ENCODE measurements at places on chromosomes 3 and 15.

DNA sequence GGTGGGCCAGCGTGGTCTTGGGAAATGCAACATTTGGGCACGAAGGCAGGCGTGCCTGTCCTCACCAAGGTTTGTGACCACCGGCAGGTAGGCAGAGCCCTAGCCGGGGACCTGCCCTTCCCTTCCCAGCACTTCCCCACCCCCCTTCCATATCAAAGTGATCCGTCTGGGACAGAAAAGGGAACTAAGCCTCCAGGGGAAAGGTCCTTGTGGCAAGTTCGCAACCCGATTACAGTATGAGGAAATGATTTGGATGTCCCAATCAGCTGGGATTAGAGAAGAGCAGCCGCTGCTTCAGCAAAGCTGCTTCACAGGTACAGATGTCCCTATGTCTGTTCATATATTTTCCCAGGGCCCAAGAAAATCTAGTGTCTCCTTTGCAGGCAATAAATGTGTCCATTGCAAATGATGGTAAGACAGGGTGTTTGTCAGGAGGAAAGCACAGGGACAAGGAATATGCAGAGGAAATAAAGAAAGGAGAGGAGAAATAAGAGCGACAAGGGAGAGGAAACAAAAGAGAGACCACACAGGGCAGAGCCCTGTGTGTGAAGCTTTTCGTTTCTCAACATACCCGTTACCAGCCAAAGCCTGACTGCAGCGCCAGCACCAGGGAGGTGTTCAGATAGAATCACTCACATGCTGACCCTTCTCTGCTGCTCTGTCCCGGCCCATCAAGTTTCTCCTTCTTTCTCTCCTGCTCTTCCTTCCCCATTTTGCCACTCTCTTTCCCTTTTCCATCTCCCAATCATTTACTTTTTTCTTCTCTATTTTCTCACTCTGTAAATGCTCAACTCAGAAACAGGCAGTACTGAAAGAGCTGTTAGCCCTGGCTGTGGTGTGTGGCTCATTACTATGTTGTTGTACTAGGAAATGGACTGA, 17.4 kb upstream of the SECISBP2L start:
- DNase-seq: no peak

DNA sequence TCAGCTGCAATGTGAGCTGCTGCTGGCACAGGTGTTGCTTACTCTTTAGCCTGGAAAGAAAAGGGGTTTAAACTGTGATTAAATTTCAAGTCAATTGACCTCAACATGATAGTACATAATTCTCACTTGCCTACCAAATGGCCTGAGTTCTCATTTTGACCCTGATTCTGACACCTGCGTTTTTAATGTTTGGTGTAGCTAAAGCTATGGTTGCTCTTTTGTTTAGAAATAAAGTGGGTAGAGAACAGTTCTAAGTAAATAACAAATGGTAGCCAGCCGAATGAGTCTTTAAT, 100.8 kb upstream of the SOX2 start:
- DNase-seq: no peak

DNA sequence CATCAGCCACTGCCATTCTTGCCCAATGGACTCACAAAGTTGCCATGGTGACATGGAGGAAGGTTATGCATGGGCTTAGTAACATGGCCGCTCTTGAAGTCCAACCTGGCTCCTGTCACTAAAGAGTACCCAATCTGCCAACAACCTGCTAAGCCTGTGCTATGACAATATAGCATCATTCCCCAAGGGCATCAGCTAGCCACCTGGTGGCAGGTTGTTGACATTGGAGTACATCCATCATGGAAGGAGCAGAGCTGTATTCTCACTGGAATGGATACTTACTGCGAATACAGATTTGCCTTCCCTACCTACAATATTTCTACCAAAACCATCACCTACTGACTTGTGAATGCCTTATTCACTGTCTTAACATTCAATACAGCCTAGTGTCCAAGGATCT, 138.9 kb upstream of the RORA start:
- no peak for DNase-seq

- no peak for DNase-seq
Observed at GRCh38 chr3:176159796-176160195, 1037.5 kb downstream of the TBL1XR1 start.

- DNase-seq: no peak
Observed at GRCh38 chr3:115779011-115779410, 155.7 kb downstream of the GAP43 start.

- DNase-seq: no peak
Observed at GRCh38 chr3:65466300-65466988, 572.3 kb downstream of the MAGI1 start.

DNA sequence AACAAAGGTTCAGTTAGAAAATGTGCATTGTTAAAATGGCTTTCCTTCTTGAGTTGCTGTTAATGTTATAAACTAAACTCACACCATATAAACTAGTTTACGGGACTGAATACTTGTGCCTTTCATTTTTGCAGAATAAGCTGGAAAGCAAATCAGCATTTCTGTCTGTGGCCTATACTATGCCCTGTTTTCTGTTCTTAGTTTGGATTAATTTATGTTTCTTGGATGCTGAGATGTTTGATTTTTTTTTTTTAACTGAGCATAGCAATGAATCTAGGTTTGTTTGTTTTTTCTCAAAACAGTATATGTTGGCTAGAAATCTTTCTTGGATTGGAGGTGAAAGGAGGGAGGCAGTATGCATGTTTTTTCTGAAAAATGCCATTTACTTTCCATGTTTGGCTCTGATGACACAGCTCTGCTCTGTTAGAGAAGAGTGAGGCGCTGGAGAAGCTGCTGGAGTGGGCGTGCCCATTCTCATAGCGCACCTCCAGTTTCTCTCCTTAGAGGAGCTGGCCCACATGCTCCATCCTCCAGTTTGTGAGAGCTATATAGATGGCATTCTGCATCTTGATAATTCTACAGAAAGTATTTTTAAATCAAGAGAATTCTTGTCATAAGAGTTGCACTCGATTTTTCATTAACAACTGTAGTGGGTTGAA, 423.6 kb upstream of the TPM1 start:
- no peak for DNase-seq

DNA sequence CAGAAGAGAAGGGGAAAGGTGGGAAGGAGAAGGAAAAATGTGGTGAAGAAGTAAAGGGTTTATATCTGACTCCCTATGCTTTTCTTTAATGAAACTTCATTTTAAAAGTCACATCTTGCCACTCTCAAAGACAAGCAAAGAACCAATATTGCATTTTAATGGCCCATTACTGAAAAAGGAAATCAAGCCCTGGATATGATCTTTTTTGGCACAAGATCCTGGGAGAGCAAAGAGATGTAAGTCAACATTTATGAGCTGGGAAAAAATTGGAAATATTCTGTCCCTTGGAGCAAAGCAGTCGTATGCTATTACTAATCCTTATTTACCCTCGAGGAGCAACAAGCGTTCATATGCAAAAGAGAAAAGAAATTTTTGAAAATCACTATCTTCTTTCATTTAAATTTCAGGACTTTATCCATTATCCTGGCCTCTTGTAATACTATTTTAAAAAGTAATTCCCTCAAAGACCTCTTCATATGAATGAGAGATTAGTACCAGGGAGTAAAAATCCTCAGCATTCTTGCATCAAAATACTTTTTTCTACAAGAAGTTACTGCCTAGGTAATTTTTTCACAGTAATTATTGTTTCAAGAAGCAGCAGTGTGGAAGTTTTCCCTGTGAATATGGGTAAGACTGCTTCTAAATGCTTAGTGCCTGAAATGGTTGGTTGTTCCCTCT, 435.3 kb upstream of the PDZRN3 start:
- no peak for DNase-seq

DNA sequence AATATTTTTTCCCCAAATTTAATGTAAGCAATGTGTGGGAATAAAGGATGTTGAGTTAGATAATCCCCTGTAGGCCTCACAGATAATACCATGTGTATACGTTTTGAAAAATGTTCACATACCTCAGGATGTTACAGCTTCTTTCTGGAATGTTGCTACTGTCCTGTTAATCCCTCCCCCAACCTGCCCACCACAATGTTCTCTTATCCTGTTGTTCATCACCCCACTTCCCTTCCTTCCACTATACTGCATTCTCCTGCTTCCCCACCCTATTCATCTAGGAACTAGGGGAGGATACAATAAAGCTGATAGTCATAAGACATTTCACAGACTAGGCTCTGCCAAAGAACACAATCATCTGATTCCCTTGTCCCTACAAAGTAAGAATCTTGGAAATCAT, 92.1 kb downstream of the IGF2BP2 start:
- no peak for DNase-seq

DNA sequence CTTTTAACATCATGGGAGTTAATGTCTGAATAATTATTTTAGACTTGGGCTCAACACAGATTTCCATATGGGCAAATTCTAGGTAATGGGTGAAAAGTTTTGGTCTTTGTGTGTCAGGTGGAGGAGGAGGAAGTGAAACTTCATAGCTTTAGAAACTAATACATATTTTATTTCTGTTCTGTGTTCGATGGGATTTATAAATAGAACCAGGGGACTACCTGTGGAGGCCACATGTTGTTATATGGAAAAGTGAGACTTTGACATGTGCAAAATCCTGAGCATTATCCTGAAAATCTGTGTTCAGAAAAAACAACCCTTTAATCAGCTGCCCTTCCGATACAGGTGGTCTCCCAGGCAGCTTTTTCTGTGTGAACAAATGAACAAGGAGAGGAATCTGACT, 209.5 kb downstream of the SOX2 start:
- DNase-seq: no peak

GRCh38 chr15:77180757-77181156, 109.8 kb upstream of the TSPAN3 start:
- DNase-seq: no peak
